Daoy (cell line): ENCODE measurements at places on chromosomes 3 and 15. TPM values are rescaled to one million over a fixed set of nuclear protein-coding genes. Genes with fewer than 3 reads are reported as not detected.

DNA sequence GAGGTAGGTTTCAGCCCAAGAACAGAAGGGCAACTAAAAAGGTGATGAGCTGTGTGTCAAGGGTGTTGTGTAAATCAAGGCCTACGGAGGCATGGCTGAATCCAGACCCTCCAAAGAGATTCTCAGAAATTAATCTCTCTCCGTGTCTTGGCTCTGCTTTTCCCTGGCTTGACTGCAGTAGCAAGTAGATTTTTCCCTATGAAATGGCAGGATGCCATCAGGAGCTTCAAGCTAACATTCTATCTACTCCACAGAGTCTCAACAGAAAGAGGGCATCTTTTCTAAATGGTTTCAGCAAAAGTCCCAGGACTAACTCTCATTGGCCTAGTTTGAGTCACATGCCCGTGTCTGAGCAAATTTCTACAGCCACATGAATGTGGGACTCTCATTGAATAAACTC is 58.3 kb downstream of the LSM3 start:
- DNase-seq: no peak

DNA sequence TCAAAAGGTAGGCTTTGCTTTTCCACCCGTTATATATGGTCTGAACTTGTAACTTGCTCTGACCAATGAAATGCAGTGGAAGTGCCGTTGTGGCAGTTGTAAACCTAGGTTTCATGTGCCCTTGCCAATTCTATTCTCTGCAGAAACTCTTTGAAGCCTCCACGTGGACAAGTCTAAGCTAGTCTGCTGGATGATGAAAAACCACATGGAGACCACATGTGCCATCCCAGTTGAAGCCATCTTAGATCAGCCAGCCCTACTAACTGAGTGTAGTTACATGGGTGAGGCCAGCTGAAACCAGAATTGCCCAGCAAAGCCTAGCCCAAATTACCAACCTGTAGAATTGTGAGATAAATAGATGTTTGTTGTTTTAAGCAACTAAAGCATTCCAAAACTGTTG is 183.7 kb upstream of the KCNH8 start:
- DNase-seq: no peak

ADGRG7 gene
- not detected in 2 replicates for total RNA-seq

UBAP1L gene
- total RNA-seq: 0.03 and 0.06 TPM in 2 replicates

WDR5B gene
- total RNA-seq: 6.2 and 6.5 TPM in 2 replicates

ZIC1 gene
- 10.3 and 19.5 TPM in 2 replicates for total RNA-seq
